AG04449 (cell line): ENCODE measurements at places on chromosomes 7 and 10.

- DNase-seq: no peak
These were observed 158.2 kb downstream of the WNT2 start for GRCh38 chr7:117164620-117165019.

GRCh38 chr10:16732376-16732775, 84.8 kb downstream of the RSU1 start:
- no peak for DNase-seq

DNA sequence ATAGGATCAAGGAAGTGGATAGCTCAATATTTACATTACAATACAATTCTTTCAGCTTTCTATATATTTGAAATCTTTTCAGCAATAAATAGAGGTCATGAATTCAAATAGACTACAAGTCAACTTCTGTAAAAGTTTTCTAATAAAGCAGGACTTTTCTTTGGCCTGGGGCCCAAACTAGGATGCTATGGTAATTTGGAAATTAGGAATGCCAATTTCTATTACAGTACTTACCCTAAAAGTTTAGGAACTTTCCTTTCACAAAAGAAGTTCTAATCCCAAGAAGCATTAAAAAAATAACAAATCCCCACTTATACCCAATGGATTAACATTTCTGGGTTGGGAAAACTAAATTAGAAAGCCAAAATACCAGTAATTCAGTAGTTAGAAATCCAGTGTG, 40.5 kb downstream of the SLC39A12 start:
- no peak for DNase-seq

DNA sequence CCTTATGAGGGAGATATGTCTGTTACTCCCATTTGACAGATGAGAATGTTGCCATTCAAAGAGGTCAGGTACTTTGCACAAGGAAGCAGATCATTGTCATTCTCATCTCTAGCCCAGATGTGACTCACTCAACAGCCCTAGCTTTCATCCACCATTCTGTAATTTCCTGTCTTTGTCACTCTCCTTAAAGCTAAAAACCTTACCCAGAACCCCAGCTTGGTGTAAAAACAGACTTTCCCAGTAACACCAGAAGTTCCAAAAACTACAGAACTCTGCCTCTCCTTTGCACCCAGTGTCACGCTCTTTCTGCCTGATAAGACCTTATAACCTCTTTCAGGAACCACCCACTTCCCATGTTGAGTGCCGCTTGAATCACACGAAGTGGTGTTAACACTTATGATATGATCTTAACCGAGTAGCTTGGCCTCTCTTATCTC, 89.1 kb upstream of the SP4 start:
- DNase-seq: no peak

GRCh38 chr7:157811946-157812345, 475.1 kb downstream of the DNAJB6 start:
- DNase-seq: no peak

GRCh38 chr10:35050568-35050967, 39.6 kb downstream of the CUL2 start:
- DNase-seq: no peak

- no peak for DNase-seq
These were observed 41.8 kb upstream of the TMEM236 start for GRCh38 chr10:17710181-17710580.

GRCh38 chr7:127705461-127705959, 53.5 kb downstream of the SND1 start:
- no peak for DNase-seq

GRCh38 chr7:55156919-55157763, 138.3 kb downstream of the EGFR start:
- no peak for DNase-seq

DNA sequence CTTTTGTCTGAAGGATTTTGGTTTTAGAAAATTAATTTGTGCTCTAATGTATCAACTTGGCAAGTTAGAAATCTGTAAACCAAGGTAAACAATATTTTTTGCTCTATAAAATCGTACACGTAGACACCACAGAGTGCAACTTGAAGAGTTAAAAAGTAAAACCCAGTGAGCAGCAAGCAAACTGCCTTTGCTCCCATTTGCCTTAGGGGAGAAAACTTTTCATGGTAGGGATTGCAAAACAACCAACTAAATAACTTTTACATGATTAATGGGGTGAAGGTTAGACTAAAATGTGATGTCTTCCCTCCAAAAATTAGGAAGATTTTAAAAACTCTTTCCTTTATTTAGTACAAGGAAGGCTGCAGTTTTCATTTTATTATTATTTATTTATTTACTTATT, 224.2 kb upstream of the LYZL1 start:
- no peak for DNase-seq

DNA sequence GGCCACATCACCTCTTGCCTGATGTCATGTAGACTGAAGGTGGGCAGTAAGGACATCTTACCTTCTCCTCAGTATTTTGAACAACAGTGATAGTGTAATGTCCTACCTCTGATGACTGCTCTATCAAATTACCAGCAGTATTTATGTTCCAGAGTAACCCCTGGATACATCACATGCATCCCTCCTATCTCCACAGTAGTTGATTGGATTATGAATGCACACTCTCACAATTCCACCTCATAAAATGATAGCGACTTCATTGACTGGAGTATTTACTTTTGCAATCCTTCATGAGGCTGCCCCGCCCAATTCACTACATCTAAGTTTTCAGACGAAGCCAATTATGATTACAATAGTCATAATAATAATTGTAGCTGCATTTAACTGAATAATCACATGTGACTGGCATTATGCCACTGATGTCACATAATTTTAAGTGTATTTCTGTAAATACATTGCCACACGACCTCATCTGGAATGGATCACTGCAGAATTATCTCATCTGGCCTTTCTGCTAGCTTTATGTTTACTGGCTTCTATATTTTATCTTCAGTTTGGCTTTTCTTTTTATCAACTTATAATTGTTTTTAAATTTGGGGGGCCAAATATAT, 268.9 kb downstream of the SLC25A13 start:
- DNase-seq: no peak
